Hematopoietic multipotent progenitor cell (in vitro differentiated cells): ENCODE measurements at places on chromosomes 11 and 22.

GRCh38 chr11:85945788-85946187, 90.6 kb downstream of the CCDC83 start:
- no peak for DNase-seq

GRCh38 chr11:120375076-120375475, 38.9 kb downstream of the ARHGEF12 start:
- no peak for DNase-seq

- DNase-seq, result no peak
These were observed 48.5 kb downstream of the SVIP start for GRCh38 chr11:22780952-22781593.

GRCh38 chr22:45169591-45170466, 6.1 kb downstream of the NUP50 start:
- no peak for DNase-seq

- DNase-seq, result no peak
These were observed at the start of gene CHST1 for GRCh38 chr11:45665206-45665932. Gene CHST1 (minus strand): TSS chr11:45665622. CDS start chr11:45650923, 14,699 bp downstream.

- no peak for DNase-seq
These were observed 26.3 kb upstream of the RASD2 start for GRCh38 chr22:35514366-35514765.

DNA sequence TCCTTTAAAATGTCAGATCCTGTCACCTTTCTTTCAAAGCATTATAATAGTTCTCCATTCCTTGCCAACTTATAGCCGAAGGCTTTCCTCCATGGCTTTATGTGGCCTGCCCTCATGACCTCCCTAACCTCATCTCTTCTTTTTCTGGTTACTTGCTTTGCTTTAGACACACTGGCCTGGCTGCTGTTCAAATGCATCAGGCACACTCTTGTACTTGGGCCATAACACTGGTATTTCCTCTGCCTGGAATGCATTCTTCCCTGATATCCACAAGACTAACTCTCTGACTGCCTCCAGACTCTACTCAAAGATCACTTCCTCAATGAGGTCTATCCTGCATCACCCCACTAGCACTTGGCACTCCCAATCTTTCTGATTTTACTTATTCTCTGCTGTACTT, 710.3 kb downstream of the KCNA4 start:
- no peak for DNase-seq

DNA sequence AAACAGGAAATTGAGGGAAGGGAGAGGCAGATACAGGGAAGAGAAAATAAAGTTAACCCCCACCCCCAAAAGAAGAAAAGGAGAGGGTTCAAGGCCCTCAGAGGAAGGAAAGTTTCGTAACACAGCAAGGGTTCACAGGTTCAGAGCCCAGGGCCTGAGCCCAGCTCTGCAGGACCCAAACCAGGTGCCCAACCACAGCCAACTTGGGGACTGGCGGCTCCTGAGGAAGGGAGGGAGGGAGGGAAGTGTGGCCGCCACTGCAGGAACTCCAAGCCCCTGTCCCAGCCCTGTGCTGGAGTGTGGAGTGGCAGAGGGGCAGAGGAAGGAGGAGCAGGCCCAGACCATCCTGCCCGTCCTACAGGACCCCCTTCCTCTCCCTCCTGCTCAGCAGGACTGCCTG, 59.2 kb downstream of the ELFN2 start:
- DNase-seq, result no peak

DNA sequence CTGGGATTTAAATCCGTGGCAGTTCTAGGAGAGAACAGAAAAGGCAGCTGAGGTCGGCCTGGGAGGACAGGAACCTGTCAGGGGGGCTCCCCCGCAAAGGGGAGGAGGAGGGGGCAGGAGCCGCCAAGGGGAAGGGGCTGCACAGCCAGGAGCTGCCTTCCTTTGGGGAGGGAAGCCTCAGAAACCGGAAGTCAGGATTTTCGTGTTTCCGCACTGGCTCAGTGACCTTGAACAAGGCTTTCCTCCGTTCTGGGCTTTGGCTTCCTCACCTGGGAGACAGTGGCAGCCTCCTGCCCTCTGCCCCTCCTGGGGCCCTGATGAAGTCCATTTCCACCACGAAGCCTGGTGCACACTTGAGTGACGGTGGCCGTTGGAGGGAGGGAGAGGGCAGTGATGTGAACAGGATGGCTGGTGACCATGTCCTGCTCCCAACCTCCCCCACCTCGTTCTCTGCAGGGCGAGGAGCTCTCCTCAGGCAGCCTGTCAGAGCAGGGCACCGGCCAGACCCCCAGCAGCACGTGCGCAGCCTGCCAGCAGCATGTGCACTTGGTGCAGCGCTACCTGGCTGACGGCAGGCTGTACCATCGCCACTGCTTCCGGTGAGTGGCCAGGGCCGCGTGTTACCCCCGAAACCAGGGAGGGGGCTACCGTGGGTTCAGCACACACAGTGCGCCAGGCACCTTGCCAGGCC, 12.6 kb downstream of the MICALL1 start:
- no peak for DNase-seq

- no peak for DNase-seq
These were observed 63.7 kb downstream of the CYTH4 start for GRCh38 chr22:37345863-37346504.

DNA sequence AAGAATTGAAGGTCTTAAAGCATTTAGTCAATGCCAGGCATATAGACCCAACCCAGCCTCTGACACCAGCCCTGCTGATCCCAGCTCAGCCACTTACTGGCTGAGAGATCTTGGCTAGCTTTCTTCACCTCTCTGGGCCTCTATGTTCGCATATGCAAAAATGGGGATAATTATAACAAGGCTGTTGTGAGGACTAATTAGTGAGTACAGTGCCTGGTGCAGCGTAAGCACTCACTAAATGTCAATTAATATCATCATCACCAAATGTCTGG, 10.5 kb downstream of the CHST1 start:
- no peak for DNase-seq

DNA sequence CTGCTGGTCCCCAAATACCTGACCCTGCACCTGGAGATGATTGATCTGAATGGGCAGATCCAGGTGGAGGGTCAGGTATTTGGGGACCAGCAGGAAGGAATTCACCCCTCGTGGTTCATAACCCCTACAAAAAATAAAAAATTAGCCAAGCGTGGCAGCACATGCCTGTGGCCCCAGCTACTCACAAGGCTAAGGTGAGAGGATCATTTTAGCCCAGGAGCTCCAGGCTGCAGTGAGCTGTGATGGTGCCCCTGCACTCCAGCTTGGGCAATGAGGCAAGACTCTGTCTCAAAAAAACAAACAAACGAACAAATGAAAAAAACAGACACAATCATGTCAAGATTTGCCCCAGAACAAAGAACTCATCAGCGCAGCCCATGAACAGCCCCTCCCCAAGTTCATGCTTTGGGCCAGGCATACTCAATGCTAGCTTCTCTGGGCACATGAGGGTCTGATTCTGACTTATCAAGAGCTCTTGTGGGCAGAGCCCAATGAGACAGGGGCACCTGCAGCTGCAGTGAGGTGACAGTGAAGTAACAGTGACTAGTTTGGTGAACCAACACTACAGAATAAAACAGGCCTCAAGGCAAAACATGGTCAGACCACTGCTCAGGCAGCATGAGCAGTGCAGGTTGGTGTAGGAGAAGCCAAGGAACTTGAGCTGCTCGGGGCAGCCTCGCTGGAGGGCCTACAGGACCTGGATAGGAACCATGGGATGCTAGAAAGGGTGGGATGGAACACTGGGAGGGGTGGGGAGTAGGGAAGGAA, 10.2 kb upstream of the FCHSD2 start:
- no peak for DNase-seq

DNA sequence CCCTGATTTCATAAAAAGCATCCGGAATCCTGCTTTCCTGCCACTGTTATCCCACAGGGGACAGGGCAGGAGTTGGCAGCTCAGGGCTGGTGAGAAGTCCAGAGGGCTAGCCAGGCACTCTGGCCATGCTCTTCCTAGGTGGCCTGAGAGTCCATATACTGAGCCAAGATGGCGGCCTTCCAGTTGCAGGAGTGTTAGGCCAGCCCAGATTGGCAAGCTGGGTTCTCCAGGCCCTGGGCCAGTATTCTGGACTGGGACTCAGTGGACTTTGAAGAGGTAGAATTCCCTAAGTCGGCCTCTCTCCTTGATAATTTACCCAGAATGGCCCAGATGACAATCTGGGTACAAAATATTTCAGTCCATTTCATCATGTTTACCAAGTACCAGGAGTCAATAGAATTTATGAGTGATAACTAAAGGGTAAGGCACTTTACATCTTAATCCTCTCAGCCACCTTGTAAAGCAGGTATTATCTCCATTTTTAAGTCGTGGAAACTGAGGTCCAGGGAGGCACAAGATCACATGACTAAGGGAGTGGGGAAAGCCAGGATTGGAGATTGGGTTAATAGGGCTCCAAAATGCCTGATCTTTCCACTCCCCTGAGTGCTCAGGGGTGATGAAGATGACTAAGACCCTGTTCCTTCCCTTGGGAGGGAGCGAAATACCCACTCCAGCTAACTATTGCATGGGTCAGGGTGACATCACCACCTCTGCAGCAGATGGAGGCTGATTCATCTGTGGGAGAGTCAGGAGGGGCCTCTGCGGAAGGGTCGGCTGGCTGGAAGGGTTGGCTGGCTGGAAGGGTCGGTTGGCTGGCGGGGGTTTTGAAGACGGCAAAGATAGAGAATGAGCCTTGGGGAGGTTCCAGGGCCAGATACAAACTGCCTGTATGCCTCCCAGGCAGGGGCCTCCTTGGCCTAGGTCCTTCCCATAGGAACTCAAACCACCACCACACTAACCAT, 1.2 kb upstream of the MICALL1 start:
- peak; percentile 74 for DNase-seq

GRCh38 chr11:123186286-123186685, 8.8 kb downstream of the CLMP start:
- DNase-seq, result no peak

DNA sequence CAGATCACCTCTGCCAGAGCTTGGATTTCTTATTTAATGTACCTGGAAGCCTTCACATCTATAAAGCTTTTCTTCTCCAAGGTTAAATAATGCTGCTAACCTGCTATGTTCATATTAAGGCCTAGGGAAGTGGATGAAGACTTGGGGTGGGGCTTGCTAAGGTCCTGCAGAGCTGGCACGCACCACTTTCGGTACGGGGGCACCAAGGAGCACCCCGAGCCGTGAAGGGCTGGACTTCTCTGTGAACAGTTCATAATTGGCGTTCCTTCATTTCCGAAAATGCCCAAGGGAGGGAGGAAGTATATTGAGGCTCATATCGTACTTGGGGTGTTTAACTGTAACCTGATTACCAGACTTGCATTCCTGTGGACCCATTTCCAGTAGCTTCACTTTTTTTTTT, 59.6 kb downstream of the ST14 start:
- DNase-seq, result no peak

DNA sequence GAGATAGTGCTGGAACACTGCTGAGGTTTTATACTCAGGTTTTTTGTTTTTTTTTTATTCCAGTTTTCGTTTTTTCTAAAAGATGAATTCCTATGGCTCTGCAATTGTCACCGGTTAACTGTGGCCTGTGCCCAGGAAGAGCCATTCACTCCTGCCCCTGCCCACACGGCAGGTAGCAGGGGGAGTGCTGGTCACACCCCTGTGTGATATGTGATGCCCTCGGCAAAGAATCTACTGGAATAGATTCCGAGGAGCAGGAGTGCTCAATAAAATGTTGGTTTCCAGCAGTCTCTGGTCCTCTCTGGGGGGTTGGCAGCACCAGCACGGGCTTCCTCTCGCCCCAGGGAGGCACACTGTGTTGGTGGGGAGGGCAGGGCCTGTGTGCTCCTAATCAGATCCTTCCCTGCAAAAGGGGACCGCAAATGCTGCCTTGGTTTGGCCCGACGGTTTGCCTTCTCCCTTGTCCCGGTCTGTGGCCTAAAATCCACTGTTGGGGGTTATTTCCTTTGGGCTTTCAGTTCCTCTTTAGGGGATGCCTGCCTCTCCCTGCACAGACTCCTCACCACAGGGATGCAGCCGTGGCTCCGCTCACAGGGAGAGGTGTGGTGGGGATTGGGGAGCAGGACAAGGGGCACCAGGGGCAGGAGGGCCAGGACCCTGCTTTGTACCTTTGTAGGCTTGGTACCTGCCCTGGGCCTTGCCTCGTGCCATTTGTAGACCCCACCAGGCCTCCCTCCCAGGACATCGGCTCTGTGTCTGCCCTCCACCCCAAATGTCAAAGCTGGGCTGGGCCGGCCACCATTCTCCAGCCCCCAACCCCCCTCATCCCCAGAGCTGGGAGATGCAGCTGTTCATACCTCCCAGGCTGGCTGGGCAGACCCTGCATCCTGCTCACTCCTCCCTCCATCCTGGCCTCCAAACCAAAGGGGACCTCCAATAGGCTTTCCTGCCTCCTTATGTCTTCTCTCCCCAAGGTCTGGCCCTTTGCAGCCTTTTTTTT, 13.5 kb downstream of the MCAT start:
- DNase-seq, result no peak

- no peak for DNase-seq
These were observed 32.3 kb downstream of the ARHGAP42 start for GRCh38 chr11:100719362-100719761.

DNA sequence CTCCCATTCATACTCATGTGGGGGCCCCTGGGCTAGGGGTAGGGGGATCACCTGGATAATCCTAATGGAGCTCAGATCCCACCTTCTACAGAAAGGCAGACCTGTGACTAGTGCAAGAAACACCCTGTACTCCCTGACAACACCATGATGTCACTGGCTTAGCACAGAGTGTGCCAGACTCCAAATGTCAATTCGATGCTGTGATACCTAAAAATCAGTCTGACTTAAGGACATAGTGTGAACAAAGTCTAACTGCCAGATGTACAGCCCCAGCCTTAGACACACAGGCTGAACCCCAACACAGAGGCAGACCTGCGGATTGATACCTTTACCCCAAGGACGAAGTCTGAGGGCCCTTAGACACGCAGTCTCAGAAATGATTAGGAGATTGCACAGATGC, 8.5 kb downstream of the ABCC8 start:
- DNase-seq, result no peak

- DNase-seq, result peak; percentile 48
These were observed 28.1 kb upstream of the FBXO3 start for GRCh38 chr11:33802194-33802950.

- no peak for DNase-seq
These were observed 10.8 kb upstream of the CD81 start for GRCh38 chr11:2366276-2366675.

DNA sequence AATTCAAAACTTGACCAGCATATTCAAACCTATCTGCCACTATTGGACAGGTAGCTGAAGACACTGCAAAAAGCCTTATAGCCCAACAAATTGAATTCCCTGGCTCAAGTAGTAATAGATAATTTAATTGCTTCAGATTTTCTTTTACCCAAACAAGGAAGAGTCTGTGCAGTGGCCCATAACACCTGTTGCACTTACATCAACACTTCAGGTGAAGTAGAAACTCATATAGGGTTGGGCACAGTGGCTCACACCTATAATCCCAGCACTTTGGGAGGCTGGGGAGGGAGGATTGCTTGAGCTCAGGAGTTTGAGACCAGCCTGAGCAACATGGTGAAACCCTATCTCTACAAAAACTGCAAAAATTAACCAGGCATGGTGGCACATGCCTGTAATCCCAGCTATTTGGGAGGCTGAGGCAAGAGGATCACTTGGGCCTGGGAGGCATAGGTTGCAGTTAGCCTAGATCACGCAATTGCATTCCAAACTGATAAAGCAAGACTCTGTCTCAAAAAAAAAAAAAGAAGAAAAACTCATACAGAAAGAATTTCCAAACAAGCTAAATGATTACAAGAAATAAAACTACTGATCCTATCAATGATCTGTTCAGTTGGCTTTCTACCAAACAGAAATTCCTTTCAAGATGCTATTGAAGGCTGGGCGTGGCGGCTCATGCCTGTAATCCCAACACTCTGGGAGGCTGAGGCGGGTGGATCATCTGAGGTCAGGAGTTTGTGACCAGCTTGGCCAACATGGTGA, 9.5 kb downstream of the FOLR3 start:
- no peak for DNase-seq

GRCh38 chr22:20494978-20495860, at the start of gene KLHL22:
Gene KLHL22 (minus strand): TSS chr22:20495795. CDS start chr22:20489211, 6,584 bp downstream.
- DNase-seq, result peak; percentile 3

- no peak for DNase-seq
These were observed 142.0 kb upstream of the BDNF start for GRCh38 chr11:27842290-27842689.
